Heart right ventricle (tissue), 16 donors: ENCODE measurements at places on chromosomes 2 and 18. TPM values are rescaled to one million over a fixed set of nuclear protein-coding genes. Genes with fewer than 3 reads are reported as not detected.

GAL3ST2 gene
- total RNA-seq, result not detected

GLI2 gene
- total RNA-seq, result 1.0 TPM

ZNF396 gene
- 0.42 TPM for total RNA-seq

ANO7 gene
- total RNA-seq, result 0.93 TPM

SIGLEC15 gene
- not detected for total RNA-seq

DYSF gene
- 77.1 TPM for total RNA-seq

GALR1 gene
- not detected for total RNA-seq

OXER1 gene
- 0.38 TPM for total RNA-seq

HOXD4 gene
- not detected for total RNA-seq

MALL gene
- total RNA-seq, result 12.3 TPM

CFAP53 gene
- total RNA-seq, result not detected

SRD5A2 gene
- not detected for total RNA-seq

LYG2 gene
- not detected for total RNA-seq

PAIP2B gene
- 60.3 TPM for total RNA-seq

CCDC68 gene
- total RNA-seq, result 7.1 TPM

NBEAL1 gene
- total RNA-seq, result 13.4 TPM

ADAM23 gene
- total RNA-seq, result 64.0 TPM

TANC1 gene
- 41.0 TPM for total RNA-seq

EGR4 gene
- not detected for total RNA-seq

EFHD1 gene
- total RNA-seq, result 18.1 TPM

TTC39C gene
- 5.3 TPM for total RNA-seq

VWC2L gene
- total RNA-seq, result not detected

TMEM214 gene
- 29.4 TPM for total RNA-seq

FHL2 gene
- total RNA-seq, result 2,354 TPM

LRP2 gene
- total RNA-seq, result not detected

PCARE gene
- 2.4 TPM for total RNA-seq

HOXD12 gene
- total RNA-seq, result not detected

ASPRV1 gene
- total RNA-seq, result 0.69 TPM

EFR3B gene
- total RNA-seq, result 7.8 TPM

LONRF2 gene
- 25.6 TPM for total RNA-seq

SERPINB13 gene
- total RNA-seq, result not detected

ZNF385B gene
- 1.8 TPM for total RNA-seq

MOGAT1 gene
- total RNA-seq, result not detected
